Heart right ventricle (tissue), 16 donors: ENCODE measurements at places on chromosomes 16 and 17. TPM values are rescaled to one million over a fixed set of nuclear protein-coding genes. Genes with fewer than 3 reads are reported as not detected.

PMP22 gene
- 62.0 TPM for polyA plus RNA-seq

ATP2A3 gene
- polyA plus RNA-seq, result 11.0 TPM

PEX12 gene
- polyA plus RNA-seq, result 2.6 TPM

SPATA32 gene
- not detected for polyA plus RNA-seq

GRCh38 chr17:79795795-79796443, 958 bp downstream of the CBX8 start:
- DNase-seq, result no peak

- peak; percentile 43 for DNase-seq
Measured at GRCh38 chr17:38898812-38899348, 26.5 kb upstream of the LASP1NB start.

- no peak for DNase-seq
Measured at GRCh38 chr16:1333854-1334700, 632 bp downstream of the BAIAP3 start.

GRCh38 chr16:81495321-81496234, 51.0 kb downstream of the CMIP start:
- DNase-seq, result peak; percentile 62

KRT9 gene
- not detected for polyA plus RNA-seq

- no peak for DNase-seq
Measured at GRCh38 chr17:34567691-34568465, 11.5 kb upstream of the TMEM132E start.

DNA sequence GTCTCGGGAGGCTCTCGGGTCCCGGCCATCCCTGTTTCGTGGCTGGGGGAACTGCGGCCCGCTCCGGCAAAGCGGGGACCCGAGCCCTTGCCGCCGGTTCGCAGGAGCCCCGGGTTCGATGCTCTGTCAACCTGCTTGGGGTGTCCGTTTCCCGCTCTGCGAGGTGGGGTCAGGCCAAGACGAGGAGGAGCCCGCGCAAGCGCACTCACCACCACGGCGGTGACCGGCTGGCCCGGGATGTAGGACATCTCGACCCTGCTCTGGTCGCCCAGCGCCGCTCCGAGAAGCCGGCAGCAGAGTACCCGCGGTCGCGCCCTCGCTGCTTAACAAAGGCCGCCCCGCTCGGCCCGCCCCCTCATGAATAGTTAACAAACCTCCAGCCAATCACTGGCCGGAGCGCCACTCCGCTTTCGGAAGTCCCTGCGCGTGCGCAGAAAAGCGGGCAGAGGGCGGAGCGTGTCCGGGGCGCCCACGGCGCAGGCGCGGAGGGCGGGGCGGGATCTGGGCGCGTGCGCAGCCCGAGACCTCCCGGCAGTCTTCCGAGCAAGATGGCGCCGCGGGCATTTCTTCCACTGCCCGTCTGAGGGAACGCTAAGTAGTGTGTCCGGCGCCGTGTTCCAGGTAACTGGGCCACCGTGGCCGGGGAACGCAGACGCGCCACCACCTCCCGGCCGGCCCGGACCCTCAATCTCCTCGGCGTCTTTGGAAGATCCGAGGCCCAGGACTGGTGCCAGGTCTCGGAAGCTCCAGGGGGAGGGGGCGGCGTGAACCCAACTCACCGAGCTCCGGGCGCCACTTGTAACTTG, at the start of the genes EMC6 and TAX1BP3:
Gene EMC6 (plus strand): TSS at position 534 of the 806 bp plus-strand sequence. CDS start 335 bp downstream, outside the sequence.
Gene TAX1BP3 (minus strand): TSS at position 300 of the 806 bp plus-strand sequence. CDS start 52 bp downstream, at position 248.
- DNase-seq, result peak; percentile 98

GRCh38 chr16:79609861-79610260, 9.3 kb upstream of the MAF start:
- DNase-seq, result no peak

LRRC46 gene
- polyA plus RNA-seq, result 0.95 TPM

GRCh38 chr17:78038748-78039288, 80.3 kb downstream of the TNRC6C start:
- DNase-seq, result no peak

C17orf78 gene
- not detected for polyA plus RNA-seq

SLFN12L gene
- 0.73 TPM for polyA plus RNA-seq

PIRT gene
- polyA plus RNA-seq, result not detected

DNA sequence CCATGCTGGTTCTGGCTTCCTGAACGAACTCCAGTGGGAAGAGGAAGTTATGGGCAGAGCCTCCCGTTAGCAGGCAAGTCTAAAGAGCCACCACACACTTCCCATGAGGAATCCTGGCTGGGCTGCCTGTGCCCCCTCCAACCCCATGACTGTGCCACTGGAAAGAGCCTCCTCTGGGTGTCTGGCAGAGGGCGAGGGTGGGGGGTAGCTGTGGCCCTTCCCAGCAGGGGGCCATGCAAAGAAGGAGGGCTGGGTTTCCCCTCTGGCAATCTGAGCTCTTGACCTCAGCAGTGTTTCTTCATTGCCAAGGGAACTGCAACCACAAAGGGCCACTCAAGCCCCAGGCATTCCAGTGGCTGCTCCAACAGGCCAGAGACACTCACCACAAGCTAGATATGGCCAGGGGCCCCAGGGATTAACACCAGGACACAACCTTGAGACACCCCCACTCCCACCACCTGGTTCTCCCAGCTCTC, 1.7 kb upstream of the RRAD start:
- peak; percentile 66 for DNase-seq

DNA sequence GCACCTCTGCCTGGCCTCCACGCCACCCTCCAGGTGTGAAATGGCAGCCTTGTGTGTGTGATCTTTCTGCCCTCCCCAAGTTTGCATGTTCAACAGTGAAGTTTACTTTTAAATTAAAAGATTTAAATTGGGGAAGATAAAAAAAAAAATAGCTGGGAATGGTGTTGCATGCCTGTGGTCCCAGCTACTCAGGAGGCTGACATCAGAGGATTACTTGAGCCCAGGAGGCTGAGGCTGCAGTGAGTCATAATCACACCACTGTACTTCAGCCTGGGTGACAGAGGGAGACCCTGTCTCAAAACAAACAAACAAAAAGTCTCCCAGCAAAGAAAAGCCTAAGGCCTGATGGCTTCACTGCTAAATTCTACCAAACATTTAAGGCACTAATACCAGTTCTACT, 35.4 kb upstream of the RNF43 start:
- DNase-seq, result no peak

GRCh38 chr17:50634915-50635731, 442 bp downstream of the ABCC3 start:
- DNase-seq, result no peak

- DNase-seq, result no peak
Measured at GRCh38 chr17:21425736-21426135, 49.6 kb downstream of the KCNJ12 start.

DNA sequence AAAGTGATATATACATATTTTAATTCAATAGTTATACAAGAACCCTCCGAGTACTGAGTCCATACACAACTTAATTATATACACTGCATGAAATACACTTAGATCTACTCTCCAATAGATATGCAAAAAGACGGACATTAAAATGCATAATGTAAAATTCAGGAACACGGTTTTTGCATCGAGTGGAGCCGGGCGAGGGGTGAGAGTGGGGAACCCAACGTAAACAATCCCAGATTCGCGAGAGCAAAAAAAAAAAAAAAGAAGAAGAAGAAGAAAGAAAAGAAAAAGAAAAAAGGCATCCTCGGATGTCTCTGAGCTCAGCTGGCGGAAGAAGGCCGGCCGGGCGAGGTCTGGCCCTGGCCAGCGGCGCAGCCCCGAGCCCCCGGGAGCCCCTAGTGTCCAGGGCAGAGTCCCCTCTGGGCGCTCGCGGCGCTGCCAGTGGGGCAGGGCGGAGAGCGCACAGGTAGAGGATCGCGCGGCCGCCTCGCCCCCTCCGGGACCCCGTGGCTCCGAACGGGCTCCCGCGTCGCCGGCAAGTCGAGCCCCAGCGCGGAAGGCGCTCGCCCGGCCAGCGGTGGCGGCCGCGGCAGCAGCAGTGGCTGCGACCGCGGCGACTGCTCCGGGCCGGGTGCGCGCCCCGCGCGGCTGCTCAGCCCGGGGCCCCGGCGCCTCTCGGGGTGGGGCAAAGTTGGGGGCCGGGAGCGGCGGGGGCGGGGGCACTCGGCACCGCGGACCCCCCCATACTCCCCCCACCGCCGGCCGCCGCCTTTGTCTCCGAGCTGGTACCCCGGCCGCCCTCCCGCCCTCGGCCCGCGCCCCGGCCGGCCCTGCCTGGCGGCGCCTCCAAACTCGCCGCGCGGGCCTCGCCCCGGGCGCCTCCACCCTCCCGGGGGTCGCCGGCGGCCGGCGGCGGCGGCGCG, 9.6 kb upstream of the ZFHX3 start:
- DNase-seq, result no peak

CTDNEP1 gene
- 116 TPM for polyA plus RNA-seq

DNA sequence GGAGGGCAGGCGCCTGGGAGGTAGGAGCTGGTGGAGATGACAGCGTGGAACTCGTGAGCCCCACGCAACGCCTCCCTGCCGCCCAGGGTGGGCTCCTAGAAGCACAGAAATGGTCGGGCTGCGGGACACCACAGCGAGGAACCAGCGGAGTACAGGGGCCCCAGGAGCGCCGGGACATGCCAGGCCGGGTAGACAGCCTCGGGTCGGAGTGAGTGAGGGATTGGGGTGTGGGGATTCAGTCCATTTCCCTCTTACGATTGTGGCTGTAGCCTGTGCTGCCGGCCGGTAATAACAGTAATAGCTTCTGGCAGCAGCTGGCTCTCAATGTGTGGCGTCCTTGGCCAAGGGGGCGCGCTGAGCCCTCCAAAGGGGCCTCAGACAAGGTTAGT, 12.2 kb upstream of the CES3 start:
- no peak for DNase-seq

DNA sequence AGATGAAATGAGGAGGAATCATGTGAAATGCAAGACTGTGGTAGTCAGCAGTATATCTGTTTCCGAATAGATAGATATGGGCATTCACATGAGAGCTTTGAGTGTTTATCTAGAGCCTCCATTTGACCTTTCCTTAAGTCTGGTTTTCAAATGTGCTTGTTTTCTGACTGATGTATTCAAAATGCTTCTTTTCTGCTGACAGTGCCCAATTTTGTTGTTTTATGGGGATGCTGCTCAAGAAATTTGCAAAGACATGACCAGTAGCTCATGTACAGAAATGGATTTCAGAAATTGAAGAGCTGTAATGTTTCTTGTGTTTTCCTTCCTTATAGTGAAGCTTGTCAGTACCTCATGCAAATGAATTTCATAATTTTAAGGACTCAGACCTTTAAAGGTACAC, 903.4 kb upstream of the CDH8 start:
- DNase-seq, result no peak

- DNase-seq, result no peak
Measured at GRCh38 chr17:77941004-77941403, 17.5 kb upstream of the TNRC6C start.

GRCh38 chr17:18344021-18344420, 19.3 kb downstream of the SHMT1 start:
- DNase-seq, result no peak

- no peak for DNase-seq
Measured at GRCh38 chr17:69878661-69879060, 196.4 kb upstream of the KCNJ16 start.

DNA sequence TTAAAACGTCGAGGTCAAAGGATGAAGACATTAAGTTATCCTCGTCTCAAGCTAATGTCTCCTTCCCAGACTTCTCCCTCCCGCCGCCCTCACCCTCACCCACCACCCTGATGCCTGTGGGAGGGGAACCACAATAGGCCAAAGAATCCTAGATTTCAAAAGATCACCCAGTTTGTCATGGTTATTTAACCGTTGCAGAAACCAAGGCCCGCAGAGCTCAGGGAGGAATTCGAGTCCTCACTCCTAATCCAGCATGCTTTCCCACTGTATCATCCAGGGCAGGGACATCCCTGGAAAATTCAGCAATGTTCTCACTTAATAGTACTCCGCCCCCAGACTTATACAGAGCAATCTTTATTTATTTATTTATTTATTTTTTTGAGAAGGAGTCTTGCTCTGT, 41.8 kb upstream of the MYH10 start:
- DNase-seq, result no peak

- DNase-seq, result peak; percentile 95
Measured at GRCh38 chr16:67393111-67393787, at the start of gene TPPP3. TPPP3 (minus strand) TSS chr16:67393498; CDS start chr16:67391111, 2,387 bp downstream.

DNA sequence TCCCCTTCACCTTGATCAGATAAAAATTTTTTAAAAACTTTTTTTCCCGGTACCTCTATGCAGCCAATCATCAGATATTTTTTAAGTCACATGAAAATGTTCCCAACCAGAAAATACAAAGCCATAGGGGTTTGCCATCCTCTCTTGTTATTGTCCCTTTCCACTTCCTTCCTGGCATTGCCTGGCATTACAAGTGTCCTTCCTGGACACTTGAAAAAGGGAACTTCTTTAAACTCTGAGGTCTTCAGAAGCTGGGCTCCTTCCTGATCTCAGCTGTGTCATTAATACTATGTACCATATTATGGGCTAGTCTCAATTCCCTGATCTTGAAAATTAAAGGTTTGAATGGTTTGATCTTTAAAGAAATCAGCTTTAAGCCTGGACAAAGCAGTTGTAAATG, 64.9 kb downstream of the TEX14 start:
- no peak for DNase-seq

ZNF629 gene
- 7.3 TPM for polyA plus RNA-seq

DNA sequence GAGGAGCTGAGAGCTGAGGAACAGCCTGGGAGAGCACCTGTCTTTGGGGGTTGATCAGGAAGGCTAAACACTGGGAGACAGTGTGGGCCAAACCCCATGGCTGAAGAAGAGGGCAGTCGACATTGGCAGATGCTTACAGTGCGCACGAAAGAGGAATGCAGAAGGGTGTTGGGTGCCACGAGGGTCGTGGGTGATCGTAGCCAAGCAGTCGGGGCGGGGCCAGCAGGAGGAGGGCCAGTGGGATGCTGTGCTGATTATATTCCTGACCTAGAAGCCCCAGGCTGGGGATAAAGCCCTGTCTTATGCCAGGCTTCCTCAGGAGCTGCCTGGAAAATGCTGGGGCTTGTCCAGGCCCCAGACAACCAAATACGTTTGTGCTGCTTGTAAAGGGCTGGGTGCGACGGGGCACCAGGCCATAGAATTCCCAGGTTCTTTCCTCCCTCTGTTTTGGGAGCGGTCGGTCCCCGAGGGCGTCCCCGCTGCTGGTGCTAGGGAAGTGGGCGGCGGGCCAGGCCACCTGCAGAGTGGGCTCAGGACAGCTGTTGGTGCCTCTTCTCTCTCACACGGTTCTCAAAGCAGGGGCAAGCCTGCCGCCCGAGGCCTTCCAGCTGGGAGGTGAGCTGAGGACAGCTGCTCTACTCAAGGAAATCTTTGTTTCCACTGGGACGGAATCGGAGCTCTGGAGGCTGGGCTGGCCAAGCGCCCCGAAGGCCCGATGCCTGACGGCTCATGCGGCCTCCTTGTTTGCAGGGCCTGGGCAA, 10.0 kb downstream of the C1QTNF1 start:
- DNase-seq, result peak; percentile 68

GRCh38 chr16:26015776-26016175, 324.0 kb downstream of the HS3ST4 start:
- DNase-seq, result no peak

DNA sequence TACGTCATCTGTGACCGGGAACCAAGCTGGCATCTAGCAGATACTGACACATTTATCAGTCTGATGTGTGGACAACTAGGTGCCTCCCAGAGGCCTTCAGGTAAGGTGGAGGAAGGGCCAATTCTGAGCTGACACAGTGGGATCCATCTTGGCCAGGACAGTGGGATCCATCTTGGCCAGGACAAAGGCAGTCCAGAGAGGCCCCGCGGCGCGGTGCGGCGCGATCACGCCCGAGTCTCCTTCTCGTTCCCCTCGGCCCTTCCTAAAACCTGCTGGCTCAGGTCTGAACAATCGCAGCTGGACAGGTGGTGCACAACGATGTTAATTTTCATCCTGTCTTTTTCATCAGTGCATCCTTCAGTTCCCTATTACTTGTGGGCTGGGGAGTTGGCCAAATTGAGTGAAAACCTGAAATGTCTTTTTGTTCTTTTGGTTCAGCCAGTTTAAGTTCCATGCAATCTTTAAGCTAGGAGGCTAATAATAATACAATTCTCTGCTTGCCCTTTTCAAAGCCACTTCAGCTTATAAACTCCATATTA, 486 bp upstream of the WSB1 start:
- DNase-seq, result no peak
